ENCODE measurements at places on chromosomes 3 and 15. TPM values are rescaled to one million over a fixed set of nuclear protein-coding genes. Genes with fewer than 3 reads are reported as not detected.
A peak's percentile ranks its signal among the peaks of the same experiment; 100 is the strongest.

Gene ANKRD63
- 11.4 TPM for total RNA-seq

GRCh38 chr15:35484231-35484945 is 61.6 kb downstream of the DPH6 start:
- 0 out of 2 replicates have a peak, but pooled peaks cover 4% of the 10 kb centered on the region for H3K4me1 ChIP-seq
- no peaks in the 10 kb centered on the region for H3K27me3 ChIP-seq
- DNase-seq: no peak
- H3K27ac ChIP-seq: no peak overlapping the region
- H3K36me3 ChIP-seq: no peaks in the 10 kb centered on the region

DNA sequence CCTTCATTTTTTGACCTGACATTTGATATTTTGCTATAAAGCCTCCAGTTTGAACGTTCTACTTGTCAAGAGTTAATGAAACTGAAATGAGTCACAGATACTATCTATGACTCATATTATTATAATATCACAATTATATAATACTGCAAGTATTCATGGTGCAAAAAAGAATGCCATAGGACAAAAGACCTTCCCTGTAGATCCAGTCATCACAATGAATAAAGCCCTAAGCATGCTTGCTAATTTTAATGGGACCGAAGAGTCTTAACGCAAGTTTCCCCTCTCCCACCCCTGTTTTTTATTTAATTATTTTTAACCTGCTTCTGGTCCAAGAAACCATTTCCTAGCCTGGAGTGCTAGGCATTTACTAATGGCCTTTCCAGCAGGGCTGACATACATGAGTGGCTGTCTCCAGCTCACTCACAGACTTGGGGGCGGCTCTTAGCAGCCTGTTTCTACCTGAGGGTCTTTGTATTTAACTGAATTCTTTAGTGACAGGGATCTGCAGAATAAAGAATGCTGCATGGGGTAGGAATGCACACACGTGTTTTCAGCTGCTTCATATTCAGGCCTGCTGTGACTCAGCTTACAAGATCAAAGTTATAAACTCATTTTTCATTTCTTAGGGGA is 61.2 kb downstream of the THBS1 start:
- H3K27ac ChIP-seq: peak overlapping the region; percentile 63
- DNase-seq: no peak
- H3K4me3 ChIP-seq: no peak overlapping the region
- no peaks in the 10 kb centered on the region for H3K27me3 ChIP-seq

Gene FGD5
- total RNA-seq: not detected

Gene INKA1
- total RNA-seq: 1.3 TPM

DNA sequence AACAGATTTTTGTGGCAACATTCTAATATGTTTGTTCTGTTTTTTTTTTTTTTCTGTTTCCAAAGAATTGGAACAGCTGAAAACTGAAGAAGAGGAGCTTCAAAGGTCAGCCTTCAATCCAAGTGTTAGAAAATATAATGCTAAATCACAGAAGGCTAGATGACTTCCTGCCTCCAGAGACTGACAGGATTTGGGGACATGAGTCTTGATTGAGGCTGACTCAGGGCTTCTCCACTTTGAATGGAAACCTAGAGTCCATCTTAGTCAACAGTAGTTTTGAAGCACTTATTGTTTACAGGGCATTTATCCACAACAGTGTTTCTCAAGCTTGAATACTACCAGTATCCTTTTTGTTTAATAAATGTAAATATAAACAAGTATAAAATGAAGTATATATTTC is 44.5 kb upstream of the RAD51 start:
- no peaks in the 10 kb centered on the region for H3K27me3 ChIP-seq
- peaks cover 63% of the 10 kb centered on the region for H3K36me3 ChIP-seq
- no peak overlapping the region for H3K4me3 ChIP-seq
- DNase-seq: no peak
- H3K4me1 ChIP-seq: no peaks in the 10 kb centered on the region

- 0 out of 2 replicates have a peak, but pooled peaks cover 3% of the 10 kb centered on the region for H3K27me3 ChIP-seq
- H3K27ac ChIP-seq: no peak overlapping the region
- no peaks in the 10 kb centered on the region for H3K36me3 ChIP-seq
- no peaks in the 10 kb centered on the region for H3K4me1 ChIP-seq
- H3K4me3 ChIP-seq: no peak overlapping the region
- no peak for DNase-seq
Measured at GRCh38 chr3:183227586-183227985, 25.5 kb upstream of the B3GNT5 start.

GRCh38 chr3:77283108-77283507 is 243.2 kb downstream of the ROBO2 start:
- no peak for DNase-seq
- no peaks in the 10 kb centered on the region for H3K36me3 ChIP-seq
- no peak overlapping the region for H3K27ac ChIP-seq
- no peaks in the 10 kb centered on the region for H3K4me1 ChIP-seq
- H3K27me3 ChIP-seq: no peaks in the 10 kb centered on the region

DNA sequence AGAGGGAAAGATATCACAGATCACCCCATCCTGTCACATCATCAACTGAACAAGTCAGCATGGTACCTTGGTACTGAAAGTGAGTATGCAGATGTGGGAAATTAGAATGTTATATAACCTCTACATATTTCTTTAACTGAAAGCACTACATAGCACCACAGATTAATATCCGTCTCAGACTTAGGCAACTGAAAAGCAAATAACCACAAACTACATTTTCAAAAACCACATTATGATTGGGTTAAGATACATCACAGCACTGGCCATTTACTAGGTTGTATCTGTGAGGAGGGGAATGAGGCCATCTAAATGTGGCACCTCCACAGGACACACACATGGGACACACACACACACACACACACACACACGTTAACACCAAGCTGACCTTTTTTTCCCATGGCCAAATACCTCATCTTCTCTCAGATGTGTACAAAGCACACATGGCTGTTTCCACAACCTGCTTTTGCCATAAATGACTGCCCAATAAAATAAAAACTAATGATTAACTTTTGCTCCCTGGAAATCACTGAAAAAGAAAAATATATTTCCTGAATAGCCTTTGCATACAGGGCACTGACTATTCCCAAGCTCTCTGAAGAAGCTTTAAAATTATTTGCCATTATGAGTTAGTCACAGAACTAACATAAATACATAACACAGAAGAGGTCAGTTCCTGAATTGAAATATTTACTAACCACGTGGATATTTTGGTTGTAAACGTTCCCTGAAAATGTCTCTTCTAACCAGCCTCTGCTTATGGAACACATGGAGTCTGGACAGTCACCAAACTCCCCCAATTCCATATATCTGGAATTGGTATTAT is 60.1 kb downstream of the SUMF1 start:
- H3K27ac ChIP-seq: no peak overlapping the region
- H3K4me1 ChIP-seq: no peaks in the 10 kb centered on the region
- DNase-seq: no peak
- H3K36me3 ChIP-seq: no peaks in the 10 kb centered on the region
- H3K27me3 ChIP-seq: no peaks in the 10 kb centered on the region

DNA sequence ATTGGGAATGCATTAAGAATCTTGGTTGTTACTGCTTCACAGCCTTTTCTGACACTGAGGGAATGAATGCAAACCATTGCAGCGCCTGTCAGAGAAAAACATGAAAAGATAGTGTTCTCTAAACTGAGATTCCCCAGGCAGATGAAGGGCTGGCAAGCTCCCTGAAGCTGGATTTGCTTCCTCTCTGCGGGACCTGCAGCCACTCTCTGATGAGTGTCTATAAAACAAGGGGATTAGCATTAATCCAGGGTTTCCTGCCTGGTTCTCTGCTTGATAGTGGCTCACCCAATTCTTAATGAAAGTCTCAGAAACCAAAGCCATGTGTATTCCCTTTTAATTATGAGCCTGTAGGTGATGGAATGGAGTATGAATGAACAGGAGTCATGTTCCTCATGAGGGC is 344.3 kb upstream of the UMPS start:
- H3K27me3 ChIP-seq: no peaks in the 10 kb centered on the region
- DNase-seq: no peak
- no peak overlapping the region for H3K27ac ChIP-seq
- H3K4me1 ChIP-seq: no peaks in the 10 kb centered on the region
- no peak overlapping the region for H3K4me3 ChIP-seq
- 0 out of 2 replicates have a peak, but pooled peaks cover 2% of the 10 kb centered on the region for H3K36me3 ChIP-seq

DNA sequence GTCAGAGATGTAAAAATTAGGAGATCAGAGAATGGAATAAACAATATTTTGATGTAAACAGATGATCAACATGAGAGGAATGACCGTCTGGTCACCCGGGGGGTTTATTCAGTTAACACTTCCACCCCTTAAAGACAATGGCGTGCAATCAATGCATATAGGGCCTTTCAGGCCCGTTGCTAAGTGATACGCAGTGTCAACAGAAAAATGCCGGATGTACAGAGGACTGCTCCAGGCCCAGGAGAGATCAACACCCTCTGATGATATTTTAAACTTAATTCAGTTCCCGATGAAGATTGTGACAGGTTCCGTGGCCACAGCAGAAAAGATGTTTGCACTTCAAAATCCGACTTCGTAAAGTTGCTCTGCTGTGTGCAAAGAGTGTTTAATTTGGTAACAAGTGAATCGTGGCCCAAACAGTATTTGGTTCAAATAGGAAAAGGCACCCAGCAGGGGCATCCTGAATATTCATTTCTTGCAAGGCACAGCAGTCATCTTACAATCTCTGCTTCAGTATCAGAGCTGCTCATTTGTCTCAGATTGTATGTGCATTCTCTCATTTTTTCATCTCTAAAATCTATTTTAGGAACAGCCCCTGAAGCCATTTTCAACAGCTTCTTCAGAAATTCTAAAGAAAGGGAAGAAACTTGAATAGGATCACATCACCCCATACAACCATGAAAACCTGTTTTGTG is 72.6 kb downstream of the FOXB1 start:
- no peaks in the 10 kb centered on the region for H3K36me3 ChIP-seq
- no peaks in the 10 kb centered on the region for H3K27me3 ChIP-seq
- peaks cover 25% of the 10 kb centered on the region for H3K4me1 ChIP-seq
- H3K27ac ChIP-seq: no peak overlapping the region
- no peak overlapping the region for H3K4me3 ChIP-seq

Gene MYO5A
- 23.2 TPM for total RNA-seq

DNA sequence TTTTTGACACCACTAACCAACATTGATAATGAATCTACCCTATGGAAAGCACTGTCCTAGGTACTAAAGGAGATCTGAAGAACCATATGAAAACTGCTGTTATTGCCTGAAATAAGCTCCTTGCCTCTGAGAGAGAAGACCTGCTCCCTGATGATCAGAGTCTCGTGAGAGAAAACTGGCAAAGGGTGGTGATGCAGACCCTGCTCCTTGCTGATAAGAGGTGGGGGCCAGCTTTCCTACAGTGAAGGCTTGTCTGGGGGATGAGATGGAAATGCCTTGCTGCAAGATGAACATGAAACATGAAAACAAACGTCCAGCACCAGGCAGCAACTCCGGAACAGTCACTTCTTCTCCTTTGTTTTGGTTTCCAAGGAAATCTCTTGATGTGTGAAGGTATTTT is 31.9 kb downstream of the RASGRP1 start:
- no peaks in the 10 kb centered on the region for H3K27me3 ChIP-seq
- no peak overlapping the region for H3K4me3 ChIP-seq
- no peaks in the 10 kb centered on the region for H3K36me3 ChIP-seq
- H3K4me1 ChIP-seq: peaks cover 14% of the 10 kb centered on the region

DNA sequence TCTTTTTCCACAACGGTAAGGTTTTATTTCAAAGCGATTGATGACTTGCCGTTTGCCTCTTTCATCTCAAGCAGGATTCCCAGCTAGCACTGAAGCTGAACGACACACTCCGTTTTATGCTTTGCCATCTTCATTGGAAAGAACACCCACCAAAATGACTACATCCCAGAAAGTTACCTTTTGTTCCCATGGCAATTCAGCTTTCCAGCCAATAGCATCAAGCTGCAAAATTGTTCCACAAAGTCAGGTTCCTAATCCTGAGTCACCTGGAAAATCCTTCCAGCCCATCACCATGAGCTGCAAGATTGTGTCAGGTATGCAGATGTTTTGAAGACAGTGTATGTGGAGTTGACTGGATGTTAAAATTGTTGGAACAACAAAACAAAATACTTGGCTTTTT is 56.5 kb downstream of the YEATS2 start:
- no peaks in the 10 kb centered on the region for H3K27me3 ChIP-seq
- H3K27ac ChIP-seq: no peak overlapping the region
- H3K4me3 ChIP-seq: no peak overlapping the region
- no peak for DNase-seq

Gene SPG11
- total RNA-seq: 36.8 TPM

Gene CORO2B
- total RNA-seq: not detected

DNA sequence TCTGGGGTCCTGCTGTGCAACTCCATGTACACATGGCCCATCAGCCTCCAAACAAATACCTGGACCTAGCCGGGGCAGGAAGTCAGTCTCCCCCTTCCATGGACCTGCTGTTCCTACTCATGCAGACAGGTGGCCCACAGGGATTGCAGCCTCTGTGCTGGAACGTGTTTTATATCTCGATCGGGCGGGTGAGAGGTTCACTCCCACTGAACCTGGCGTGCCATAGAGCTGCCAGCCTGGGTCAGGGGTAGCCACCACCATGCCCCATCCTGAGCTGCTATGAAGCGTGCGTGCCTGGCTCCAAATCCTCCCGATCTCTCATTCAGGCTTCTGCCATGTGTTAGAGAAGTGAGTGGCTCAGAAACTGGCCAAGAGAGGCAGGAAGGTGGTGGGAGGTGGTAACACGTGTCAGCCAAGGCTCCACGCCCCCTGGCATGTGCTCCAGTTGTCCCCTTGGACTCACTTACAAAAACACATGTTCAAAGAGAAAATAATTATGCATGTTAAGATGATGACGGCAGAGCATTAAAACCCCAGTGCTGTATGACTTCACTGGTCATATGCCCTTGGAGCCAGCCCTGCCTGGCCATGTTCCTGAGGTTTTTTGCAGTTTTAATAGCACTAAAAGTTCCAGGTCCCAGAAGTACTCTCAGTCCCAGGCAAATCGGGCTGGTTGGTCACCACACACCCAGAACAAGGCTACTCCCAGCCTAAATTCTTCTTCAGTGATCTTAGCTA is 30.6 kb downstream of the CTSH start:
- H3K36me3 ChIP-seq: peaks cover 86% of the 10 kb centered on the region
- H3K27me3 ChIP-seq: no peaks in the 10 kb centered on the region
- no peak for DNase-seq
- no peak overlapping the region for H3K4me3 ChIP-seq
- no peak overlapping the region for H3K27ac ChIP-seq
- H3K4me1 ChIP-seq: no peaks in the 10 kb centered on the region

Gene NOX5
- not detected for total RNA-seq

Gene NME9
- total RNA-seq: 0.13 TPM

DNA sequence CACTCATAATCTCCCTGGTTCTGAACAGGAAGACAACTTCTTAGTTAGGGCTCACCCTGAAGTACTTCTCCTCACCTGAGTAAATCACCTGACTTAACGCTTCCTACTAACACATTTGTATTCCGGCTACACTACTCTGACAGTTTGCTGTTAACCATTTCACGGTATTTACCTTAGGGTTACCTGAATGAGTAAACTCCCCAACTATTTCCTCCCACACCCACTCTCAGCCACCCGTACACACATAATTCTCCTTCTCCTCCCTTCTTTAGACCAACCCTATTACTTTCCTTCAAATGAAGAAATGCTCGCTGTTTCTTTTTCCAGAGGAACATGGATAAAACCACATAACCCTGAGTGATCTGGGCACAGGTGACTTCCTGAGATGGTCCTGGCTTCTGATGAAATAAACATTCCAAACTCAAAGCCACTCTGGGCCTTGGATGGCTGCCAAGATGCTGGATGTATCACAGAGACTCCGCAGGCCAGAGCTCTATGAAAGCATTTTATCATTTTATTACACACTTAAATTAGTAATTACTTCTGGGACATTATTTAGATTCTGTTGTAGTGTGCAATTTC is 183.6 kb upstream of the ATP11B start:
- no peaks in the 10 kb centered on the region for H3K4me1 ChIP-seq
- no peak overlapping the region for H3K4me3 ChIP-seq
- no peaks in the 10 kb centered on the region for H3K27me3 ChIP-seq
- H3K27ac ChIP-seq: no peak overlapping the region
- no peaks in the 10 kb centered on the region for H3K36me3 ChIP-seq
- DNase-seq: no peak

- DNase-seq: no peak
- no peak overlapping the region for H3K27ac ChIP-seq
Measured at GRCh38 chr3:13087320-13087990, 14.2 kb upstream of the IQSEC1 start.

All from SJSA1 (cell line).